ENCODE measurements at places on chromosomes 5 and 9.

DNA sequence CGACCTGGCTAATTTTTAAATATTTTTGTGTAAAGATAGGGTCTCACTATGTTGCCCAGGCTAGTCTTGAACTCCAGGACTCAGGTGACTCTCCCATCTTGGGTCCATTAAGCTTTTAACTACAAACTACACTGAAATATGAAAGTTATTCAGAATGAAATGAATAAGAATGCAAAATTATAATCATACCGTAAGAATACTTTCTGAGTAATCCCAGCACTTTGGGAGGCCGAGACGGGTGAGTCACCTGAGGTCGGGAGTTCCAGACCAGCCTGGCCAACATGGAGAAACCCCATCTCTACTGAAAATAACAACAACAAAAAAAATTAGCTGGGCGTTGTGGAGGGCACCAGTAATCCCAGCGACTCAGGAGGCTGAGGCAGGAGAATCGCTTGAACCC lies 1.1 kb upstream of the ORM1 start:
- no peak for DNase-seq

DNA sequence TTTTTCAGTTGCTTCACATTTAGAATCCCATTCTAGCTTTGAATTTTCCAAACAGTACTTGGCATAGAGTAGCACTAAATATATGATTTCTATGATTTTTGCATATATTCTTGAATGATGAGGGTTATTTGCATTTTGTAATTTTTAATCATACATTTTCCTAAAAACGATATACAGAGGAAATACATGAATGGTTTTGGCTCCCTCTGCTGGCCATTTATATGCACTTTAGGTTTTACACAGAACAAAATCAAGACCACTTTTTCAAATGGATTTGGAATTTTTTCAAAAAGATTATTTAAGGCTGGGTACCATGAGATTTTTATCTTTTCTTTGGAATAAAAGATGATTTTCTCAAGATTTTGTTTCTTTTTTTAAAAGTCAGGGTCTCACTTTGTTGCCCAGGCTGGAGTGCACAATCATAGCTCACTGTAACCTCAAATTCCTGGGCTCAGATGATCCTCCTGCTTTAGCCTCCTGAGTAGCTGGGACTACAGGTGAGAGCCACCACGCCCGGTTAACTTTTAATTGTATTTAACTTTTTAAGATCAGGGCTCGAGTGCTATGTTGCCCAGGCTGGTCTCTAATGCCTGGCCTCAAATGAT lies 16.7 kb upstream of the COMMD10 start:
- DNase-seq: peak; percentile 74

DNA sequence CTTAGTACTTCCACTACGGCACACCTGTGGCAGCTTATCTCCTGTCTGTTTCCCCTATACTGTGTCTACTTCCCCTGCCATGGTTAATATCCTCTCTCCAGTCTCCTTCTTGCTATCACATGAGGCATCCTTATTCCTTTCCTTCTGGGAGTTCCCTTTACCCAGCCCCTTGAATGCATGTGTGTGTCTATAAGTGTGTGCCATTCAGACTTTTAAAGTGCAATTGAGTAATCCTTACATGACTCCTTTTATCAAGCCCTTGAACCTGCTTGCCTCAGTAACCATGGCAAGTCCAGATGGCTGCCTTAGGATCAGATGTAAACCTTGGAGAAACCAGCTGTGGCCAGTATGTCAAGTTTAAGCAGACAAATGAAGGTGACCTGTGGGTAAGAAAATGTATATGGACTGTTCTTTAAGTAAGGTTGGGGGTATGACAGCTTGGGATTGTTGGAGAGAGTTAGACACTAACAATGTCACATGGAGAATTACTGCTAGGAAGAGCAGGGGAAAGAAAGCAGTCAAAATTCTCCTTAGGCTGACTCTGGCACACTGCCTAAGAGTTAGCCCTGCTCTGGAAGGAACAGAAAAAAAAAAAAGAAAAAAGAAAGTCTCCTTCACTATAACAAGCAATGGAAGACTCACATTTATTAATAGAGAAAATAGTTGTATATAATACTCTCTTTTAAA lies 142.1 kb downstream of the HINT1 start:
- DNase-seq: no peak

- DNase-seq: no peak
Measured at GRCh38 chr5:10860645-10861422, 99.8 kb upstream of the DAP start.

DNA sequence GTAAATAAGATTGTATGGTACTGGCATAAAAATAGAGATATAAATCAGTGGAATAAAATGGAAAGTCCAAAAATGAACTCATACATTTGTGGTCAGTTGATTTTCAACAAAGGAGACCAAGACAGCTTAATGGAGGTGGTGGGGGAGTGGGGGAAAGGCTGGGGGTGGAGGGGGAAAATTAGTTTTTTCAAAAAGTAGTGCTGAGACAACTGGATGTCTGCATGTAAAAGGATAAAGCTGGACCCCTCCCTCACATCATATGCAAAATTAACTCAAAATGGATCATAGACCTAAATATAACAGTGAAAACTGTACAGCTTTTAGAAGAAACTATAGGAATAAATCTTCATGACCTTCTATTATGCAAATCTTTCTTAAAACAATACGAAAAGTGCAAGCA lies 107.0 kb downstream of the HMHB1 start:
- DNase-seq: no peak

- DNase-seq: no peak
Measured at GRCh38 chr5:122921826-122922225, 76.4 kb downstream of the SNX24 start.

- no peak for DNase-seq
Measured at GRCh38 chr5:95941756-95942155, 19.9 kb downstream of the ELL2 start.

- no peak for DNase-seq
Measured at GRCh38 chr9:120702075-120702474, 12.2 kb downstream of the MEGF9 start.

GRCh38 chr5:82183828-82184227 lies 94.3 kb downstream of the RPS23 start:
- no peak for DNase-seq

GRCh38 chr5:36935805-36936204 lies 59.2 kb downstream of the NIPBL start:
- no peak for DNase-seq

- DNase-seq: no peak
Measured at GRCh38 chr5:8845296-8845695, 700.6 kb downstream of the SEMA5A start.

GRCh38 chr5:140576776-140577201 lies 12.2 kb downstream of the SLC35A4 start:
- peak; percentile 14 for DNase-seq

GRCh38 chr5:90134892-90135291 lies 274.7 kb downstream of the CETN3 start:
- no peak for DNase-seq

- DNase-seq: no peak
Measured at GRCh38 chr5:81080809-81081460, 120.8 kb downstream of the RASGRF2 start.

DNA sequence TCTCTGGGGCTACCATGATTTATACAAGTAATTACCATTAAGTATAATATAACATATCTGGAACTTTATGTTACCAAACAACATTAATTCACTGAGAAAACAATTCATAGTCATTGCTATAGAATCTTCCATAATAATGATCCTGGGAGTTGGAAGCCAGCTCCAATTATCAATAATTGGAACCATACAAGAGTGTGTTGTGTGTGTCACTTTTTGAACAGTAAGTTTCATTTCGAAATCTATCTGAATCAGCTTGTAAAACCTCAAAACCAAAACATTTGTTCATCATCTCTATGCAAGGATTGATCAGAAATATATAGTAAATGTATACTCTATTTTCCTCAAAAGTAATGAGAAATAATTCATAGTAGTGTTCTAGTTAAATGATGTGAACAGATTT lies 348.1 kb downstream of the ARL15 start:
- no peak for DNase-seq

- no peak for DNase-seq
Measured at GRCh38 chr9:113619491-113620376, 156.2 kb downstream of the RGS3 start.

Data from OCI-LY7 (cell line).